ENCODE measurements at places on chromosomes 5 and 9.
A peak's percentile ranks its signal among the peaks of the same experiment; 100 is the strongest.

- DNase-seq: no peak
These were observed 256.2 kb downstream of the ZSWIM6 start for GRCh38 chr5:61588216-61588615.

DNA sequence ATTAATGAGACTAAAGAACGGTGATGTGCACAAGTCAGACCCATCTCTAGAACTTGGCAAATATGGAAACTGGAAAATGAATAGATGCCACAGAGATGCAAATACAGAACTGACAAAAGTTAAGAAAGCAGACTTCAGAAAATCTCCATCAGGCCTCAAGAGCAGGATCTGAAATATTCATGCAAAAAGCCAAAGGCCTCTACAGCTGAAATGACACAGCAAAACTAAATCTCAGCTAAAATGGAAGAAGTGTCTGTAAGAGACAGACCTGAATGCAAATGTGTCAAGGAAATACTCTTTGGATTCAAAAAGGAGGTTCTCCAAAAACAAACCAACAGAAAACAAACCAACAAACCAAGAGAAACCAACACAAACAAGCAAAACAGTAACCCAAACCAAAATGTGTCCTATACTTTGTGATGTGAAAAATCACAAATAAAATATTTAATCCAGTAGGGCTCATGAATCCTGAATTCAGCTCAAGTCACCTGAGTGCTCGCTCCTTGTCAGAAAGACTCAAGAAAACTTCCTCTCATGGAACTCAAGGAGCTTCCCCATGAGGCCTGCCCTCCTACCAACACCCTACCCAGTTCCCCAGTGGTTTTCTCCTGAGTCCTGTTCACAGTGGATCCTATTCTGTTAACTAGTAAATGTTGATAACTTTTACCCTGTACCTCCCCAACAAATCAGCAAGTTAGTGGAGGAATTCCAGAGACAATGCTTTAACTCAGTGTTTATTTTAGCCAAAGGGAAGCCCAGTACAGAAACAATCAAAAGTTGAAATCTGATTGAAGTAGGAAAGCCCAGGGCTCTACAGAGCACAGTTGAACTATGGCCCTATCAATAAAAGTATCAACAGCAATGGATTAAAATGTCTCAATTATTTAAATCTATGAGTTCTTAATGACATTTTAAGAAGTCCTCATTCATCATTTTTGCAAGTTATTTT is 14.6 kb downstream of the MRPS27 start:
- DNase-seq: no peak

- no peak for DNase-seq
These were observed 368.7 kb downstream of the EFNA5 start for GRCh38 chr5:107301999-107302398.

- no peak for DNase-seq
These were observed 457.5 kb downstream of the KIF4B start for GRCh38 chr5:155471027-155471426.

DNA sequence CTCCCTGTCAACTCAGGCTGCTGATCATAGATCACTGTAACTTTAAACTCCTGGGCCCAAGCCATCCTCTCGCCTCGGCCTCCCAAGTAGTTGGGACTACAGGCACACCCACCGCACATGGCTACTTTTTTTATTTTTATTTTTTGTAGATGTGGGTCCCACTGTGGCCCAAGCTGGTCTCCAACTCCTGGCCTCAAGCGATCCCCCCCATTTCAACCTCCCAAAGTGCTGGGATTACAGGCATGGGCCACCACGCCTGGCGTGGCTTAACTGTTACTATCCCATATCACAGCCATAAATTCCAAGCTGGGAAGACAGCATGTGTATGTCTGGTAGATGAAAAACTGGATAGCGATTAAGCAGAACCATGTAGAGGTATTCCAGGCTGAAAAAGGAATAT is 1.0 kb downstream of the HDAC3 start:
- no peak for DNase-seq

- DNase-seq: no peak
These were observed 179.1 kb downstream of the ADAMTS12 start for GRCh38 chr5:33712664-33713063.

DNA sequence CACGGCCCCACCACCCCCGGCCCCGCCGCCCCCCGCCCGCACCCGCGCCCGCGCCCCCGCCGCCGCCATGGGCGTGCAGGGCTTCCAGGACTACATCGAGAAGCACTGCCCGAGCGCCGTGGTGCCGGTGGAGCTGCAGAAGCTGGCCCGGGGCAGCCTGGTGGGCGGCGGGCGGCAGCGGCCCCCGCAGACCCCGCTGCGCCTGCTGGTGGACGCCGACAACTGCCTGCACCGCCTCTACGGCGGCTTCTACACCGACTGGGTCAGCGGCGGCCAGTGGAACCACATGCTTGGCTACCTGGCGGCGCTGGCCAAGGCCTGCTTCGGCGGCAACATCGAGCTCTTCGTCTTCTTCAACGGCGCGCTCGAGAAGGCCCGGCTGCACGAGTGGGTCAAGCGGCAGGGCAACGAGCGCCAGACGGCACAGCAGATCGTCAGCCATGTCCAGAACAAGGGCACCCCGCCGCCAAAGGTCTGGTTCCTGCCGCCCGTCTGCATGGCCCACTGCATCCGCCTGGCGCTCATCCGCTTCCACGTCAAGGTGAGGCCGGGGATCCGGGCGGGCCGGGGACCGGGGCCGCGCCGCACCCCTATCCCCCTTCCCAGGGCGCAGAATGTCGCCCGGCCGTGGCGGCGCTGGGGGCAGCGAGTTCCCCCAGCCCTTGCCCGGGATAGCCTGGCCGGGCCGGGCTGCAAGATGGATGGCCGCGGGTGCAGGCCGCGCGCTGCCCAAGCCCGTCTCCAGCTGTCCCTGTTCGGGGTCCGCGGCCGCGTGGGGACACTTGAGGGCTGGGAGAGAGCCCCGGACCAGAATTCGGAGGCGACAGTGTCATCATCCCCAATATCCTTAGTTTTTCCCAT is 594 bp downstream of the FAM120A start:
- peak; percentile 65 for DNase-seq

DNA sequence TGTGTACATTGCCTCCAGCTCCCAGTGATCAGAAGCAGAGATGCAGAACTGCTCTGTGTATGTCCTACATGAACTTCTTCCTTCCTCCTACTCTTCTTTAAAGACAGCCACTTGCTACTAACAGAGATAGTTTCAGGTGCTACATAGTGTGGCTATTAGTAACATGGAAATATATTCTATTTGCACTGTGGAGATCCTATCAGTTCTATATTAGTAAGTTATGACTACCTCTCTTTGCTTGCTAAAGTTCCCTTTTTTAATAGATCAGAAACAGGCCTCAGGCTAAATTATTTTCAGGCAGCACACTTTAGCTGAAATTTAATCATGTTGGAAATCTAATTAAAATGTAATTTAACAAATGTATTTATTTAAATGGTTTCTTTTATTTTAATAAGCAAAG is 64.4 kb upstream of the TNFSF8 start:
- no peak for DNase-seq

GRCh38 chr5:86124333-86124732 is 493.4 kb upstream of the COX7C start:
- DNase-seq: no peak

GRCh38 chr9:136960938-136961275 is 8.8 kb downstream of the LCN12 start:
- no peak for DNase-seq

- DNase-seq: no peak
These were observed 75.0 kb upstream of the FRRS1L start for GRCh38 chr9:109242014-109242413.

- DNase-seq: no peak
These were observed 5.6 kb downstream of the GBA2 start for GRCh38 chr9:35743452-35743851.

- DNase-seq: no peak
These were observed 40.7 kb downstream of the CXXC5 start for GRCh38 chr5:139688751-139689372.

DNA sequence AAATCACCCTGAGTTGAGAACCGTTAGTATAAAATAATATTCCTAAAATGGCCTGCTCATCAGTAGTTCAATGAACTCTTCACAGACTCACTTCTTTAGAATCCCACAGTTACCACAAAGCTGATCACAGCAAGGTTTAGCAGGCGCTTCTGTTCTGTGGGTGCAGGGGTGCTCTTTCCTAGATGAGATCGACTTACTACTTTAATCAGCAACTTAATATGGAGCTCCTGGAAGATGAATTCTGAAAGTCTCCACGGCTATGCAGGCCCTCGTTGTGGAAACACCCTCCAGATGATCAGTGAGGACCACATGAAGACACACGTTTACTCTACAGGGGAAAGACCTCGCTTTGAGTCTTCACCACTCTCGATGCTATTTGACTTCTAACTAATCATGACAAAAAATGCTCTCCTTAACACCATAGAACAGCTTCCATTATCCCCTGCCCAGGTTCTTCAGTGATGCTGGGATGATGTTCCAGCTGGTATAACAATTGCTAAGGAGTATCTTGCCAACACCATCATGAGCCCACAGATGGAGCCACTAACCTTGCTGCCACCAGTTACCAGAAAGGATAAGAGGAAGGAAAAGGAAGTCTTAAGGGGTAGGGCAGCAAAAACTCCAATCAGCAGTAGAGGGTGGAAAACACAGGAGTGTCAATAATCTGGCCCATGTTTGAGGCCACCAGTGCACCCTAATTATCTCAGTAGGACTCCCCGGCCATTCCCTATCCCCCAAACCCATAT is 17.9 kb upstream of the GPX8 start:
- DNase-seq: no peak

DNA sequence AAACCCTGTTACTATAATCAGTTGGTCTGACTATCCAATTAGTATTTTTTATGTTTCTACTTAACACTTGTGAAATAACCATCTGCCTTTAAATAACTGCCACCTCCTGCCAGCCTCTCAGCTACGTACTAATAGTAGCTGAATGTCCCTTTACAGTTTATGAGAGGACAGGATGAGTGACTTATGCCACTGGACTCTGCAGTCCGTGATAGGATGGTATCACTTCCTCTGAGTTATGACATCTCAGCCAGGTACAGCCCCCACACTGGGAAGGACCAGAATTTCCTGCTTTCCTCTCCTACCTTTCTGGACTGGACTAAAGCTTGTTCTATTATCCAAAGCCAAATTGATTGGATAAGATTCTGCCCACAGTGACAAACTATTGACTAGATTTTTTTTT is 102.9 kb downstream of the ZFAND5 start:
- no peak for DNase-seq

- DNase-seq: no peak
These were observed 112.5 kb downstream of the PTTG1 start for GRCh38 chr5:160534125-160534524.

GRCh38 chr9:117340422-117340821 is 74.4 kb downstream of the ASTN2 start:
- no peak for DNase-seq

- no peak for DNase-seq
These were observed 128.1 kb downstream of the STARD4 start for GRCh38 chr5:111384220-111384619.

GRCh38 chr9:4935001-4935672 is 49.9 kb upstream of the JAK2 start:
- DNase-seq: no peak
